GM10248 (cell line): ENCODE measurements at places on chromosomes 16 and 17.

GRCh38 chr17:37844158-37844976 lies 79.8 kb upstream of the TBC1D3K start:
- peak; percentile 85 for DNase-seq

GRCh38 chr17:33989361-33990148 lies 265.5 kb upstream of the CCL2 start:
- no peak for DNase-seq

- DNase-seq, result no peak
Measured at GRCh38 chr16:84446084-84446483, 58.4 kb downstream of the MEAK7 start.

- DNase-seq, result peak; percentile 76
Measured at GRCh38 chr17:56833057-56833808, 487 bp downstream of the C17orf67 start.

- no peak for DNase-seq
Measured at GRCh38 chr16:48946686-48947370, 334.8 kb downstream of the CBLN1 start.

DNA sequence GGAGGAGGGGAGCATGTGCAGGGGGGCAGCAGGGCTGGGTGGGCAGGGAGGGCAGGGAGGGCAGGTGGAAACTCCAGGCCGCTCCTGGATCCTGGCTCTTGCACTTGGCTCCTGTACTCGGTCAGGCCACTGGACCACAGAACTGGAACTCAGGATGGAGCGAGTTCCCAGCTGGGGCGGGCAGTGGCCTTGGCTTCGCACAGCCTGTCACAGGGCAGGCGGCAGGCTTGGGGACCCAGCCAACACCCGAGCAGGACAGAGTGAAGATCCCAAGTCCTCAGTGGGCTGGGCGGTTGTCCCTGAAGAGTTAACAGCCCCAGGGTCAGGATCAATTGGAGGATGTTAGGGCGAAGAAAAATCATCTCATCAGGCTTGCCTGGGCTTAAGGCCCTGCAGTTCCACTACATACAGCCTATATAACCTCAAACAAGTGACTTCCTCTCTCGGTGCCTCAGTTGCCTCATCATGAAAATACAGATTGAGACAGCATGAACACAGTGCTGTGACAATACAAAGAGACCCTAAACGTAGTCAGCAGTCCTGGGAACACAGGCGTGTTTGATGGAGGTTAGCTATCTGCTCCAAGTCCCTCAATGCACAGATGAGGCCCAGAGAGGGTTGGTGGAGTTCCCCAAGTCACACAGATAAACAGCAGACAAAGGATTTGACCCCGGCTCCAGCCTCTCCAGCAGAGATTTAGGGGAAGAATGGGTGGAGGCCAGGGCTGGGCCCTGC lies 21.9 kb downstream of the ZNF423 start:
- DNase-seq, result no peak

DNA sequence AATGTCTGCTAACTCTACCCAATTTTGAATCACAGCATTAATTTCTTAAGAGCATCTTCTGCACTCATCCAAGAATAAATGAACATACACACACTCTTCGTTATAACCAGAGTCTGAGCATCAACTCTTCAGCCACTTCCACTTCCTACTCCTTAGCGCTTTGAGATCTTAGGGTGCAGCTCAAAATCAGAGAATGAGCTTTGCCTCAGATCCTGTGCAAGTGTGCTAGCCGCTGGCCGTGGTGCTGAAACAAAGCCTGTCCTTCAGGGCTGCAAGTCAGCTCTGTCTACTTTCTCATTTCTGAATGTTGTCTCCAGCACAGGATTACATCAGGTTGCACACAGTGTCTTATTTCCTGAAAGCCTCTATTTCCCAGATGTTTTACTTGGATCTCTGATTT lies 165.4 kb downstream of the AIPL1 start:
- peak; percentile 28 for DNase-seq

GRCh38 chr17:80017226-80018010 lies 18.3 kb downstream of the TBC1D16 start:
- DNase-seq, result no peak
